ENCODE measurements at places on chromosomes 2 and 18. TPM values are rescaled to one million over a fixed set of nuclear protein-coding genes. Genes with fewer than 3 reads are reported as not detected.

Gene EMX1
- total RNA-seq = not detected

Gene OSR1
- not detected for total RNA-seq

Gene SCN9A
- 1.2 TPM for total RNA-seq

Gene COLEC12
- 0.94 TPM for total RNA-seq

Gene DYTN
- not detected for total RNA-seq

Gene ACTG2
- under 0.01 TPM for total RNA-seq

Gene CPS1
- 7.2 TPM for total RNA-seq

Gene SCN7A
- not detected for total RNA-seq

Gene KIF1A
- not detected for total RNA-seq

Gene ILKAP
- 20.8 TPM for total RNA-seq

Gene MYCN
- 2.4 TPM for total RNA-seq

Data from endothelial cell of coronary artery (primary cell).